ENCODE measurements at places on chromosomes 5 and 9. TPM values are rescaled to one million over a fixed set of nuclear protein-coding genes. Genes with fewer than 3 reads are reported as not detected.

- DNase-seq: peak; percentile 2
Observed at GRCh38 chr9:120040896-120041295, 539.1 kb downstream of the CDK5RAP2 start.

- no peak for DNase-seq
Observed at GRCh38 chr5:7073666-7074065, 322.3 kb upstream of the ADCY2 start.

DNA sequence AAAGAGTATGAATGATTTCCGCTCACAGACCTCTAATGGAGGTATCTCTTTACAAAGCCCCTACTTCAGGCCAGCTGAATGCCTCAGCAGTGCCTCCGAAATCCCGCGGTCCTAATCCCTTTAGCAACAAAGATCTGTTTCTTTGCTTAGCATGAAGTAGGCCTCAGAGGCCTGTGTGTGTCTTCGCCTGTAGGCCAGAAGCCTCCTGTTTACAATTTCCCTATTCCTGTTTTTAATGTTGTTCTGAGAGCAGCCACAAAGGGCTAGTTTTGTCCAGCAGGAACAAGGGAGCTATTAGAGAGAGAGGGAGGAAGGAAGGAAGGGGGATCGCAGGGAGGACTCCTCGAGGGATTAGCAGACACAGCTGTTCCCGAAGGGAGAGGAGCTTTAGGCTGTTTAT lies 166.4 kb upstream of the SPRY4 start:
- DNase-seq: peak; percentile 53

DNA sequence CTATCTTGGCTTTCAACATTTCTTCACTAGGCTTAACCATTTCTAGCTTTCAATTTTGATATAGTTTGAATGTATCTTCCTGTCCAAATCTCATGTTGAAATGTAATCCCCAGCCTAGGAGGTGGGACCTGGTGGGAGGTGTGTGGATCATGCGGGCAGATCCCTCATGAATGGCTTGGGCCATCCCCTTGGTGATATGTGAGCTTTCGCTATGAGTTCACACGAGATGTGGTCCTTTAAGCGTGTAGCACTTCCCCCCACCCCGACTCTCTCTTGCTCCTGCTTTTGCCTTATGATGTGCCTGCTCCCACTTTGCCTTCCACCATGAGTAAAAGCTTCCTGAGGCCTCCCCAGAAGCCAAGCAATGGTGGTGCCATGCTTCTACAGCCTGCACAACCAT lies 40.6 kb downstream of the PHAX start:
- DNase-seq: no peak

- no peak for DNase-seq
Observed at GRCh38 chr5:162591724-162592123, 524.2 kb downstream of the GABRG2 start.

DNA sequence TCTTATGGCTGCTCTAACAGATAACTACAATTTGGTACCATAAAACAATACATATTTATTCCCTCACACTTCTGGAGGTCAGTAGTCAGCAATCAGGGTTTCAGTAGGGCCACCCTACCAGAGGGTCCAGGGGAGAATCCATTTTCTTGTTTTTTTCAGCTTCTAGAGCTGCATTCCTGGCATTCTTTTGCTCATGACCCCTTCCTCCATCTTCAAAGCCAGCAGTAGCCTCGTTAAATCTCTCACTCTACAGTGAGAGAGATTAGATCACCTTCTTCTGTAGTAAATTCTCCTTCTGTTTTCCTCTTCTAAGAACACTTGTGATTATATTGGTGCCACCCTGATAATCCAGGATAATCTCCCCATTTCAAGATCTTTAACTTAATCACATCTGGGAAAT lies 187.4 kb downstream of the RFK start:
- no peak for DNase-seq

- DNase-seq: no peak
Observed at GRCh38 chr5:136853971-136854370, 488.6 kb upstream of the TRPC7 start.

DNA sequence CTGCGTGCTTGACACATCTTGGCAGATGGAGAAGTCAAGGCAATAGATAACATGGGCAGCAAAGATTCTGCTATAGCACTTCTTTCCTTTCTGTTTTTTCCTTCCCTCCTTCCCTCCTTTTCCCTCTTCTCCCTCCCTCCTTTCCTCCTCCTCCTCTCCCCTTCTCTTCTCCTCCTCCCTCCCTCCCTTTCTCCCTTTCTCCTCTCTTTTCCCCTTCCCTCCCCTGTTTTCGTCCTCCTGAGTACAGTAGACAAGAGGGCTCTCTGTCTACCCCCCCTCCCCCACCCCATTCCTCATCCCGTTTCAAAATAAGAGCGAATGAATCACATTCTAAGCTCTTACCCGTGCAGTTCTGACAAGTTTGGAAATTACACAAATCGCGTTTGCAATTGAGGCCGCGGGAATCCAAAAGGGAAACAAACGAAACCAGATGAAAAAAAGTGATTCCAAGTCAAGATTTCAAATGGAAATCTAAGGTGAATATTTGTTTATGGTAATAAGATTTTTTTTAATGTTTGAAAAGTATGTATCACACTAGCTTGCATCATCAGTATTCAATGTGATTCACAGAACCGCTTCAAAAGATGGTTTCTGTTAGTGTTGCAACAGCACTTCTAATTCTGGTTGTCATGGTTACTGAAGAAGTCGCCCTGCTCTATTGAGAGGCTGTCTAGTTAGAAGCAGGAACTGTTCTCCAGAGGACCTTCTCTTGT lies 1.3 kb downstream of the NIM1K start:
- DNase-seq: peak; percentile 87

- no peak for DNase-seq
Observed at GRCh38 chr9:7707934-7708333, 91.6 kb downstream of the DMAC1 start.

GRCh38 chr5:179292202-179292601 lies 53.1 kb downstream of the ADAMTS2 start:
- DNase-seq: no peak

DNA sequence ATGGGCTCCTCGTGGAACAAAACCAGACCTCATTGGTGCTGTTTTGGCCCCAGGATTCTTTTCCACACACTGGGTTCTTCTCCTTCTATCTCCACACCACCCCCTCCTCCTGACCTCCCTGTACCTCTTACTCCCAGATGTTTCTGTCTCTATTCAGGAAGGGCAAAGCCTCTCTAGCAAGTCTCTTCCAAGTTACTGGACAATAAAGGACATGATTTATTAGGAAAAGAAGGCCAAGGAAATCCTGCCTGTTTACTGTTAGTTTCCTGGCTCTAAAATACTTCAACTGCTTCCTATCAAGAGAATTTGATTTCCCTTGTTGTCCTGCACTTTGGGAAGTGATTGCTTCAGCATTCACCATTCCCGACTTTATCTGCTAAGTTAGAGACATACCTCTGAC lies 262.0 kb downstream of the SAXO1 start:
- no peak for DNase-seq

DNA sequence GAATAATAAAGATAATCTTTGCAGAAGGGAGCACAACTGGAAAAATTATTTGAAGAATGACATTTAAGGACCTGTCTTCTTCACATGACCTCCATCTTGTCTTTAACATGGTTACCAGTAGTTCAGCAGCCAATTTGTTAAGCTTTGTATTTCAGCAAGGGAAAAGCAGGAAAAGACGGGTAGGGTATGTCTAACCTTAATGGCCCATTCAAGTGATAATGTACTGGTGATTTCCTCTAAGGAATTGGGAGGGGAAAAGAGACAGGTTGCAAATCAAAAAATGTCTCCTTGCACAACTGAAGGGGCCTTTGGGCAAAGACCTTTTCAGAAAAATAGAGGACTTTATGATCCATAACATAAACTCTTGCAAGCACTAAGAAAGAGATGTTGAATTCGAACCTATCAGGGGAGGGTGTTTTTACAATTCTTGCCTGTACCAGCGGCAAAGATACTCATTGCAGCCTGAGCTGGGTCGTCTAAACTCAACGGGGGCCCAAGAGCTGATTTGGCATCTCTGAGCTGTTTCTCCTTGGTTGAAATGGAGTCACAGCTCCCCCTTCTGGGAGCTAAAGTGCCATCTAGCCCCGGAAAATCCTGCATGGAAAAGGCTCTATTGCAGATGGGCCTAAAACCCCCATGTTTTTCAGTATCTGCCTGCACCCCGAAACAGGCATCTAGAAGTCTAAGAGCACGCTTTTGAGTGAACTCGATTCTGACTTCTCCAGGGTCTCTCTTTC lies 3.8 kb downstream of the BRINP1 start:
- DNase-seq: peak; percentile 8

GRCh38 chr9:134225186-134225585 lies 60.8 kb upstream of the RNU6ATAC start:
- no peak for DNase-seq

DNA sequence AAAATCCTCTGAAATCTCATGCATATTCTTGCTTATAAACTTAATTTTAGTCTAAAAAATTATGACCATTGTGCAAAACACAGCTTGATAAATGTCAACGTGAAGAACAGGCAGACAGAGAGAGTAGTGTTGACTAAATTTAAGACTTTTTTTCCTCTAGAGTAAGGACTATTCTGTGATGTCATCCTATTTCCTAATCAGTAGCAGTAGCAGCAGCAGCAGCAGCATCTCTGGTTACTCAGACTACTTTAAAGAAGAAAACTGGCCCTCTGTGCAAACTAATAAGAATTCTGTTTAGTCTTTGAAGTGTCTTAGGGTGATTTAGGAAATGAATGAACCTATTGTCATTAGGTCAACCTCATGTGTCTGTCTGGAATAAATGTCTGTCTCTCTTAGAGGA lies 403.0 kb downstream of the HINT1 start:
- DNase-seq: no peak

- DNase-seq: no peak
Observed at GRCh38 chr9:69454321-69454720, 129.3 kb downstream of the ENTREP1 start.

GRCh38 chr5:112183103-112183711 lies 235.9 kb downstream of the EPB41L4A start:
- peak; percentile 43 for DNase-seq

DNA sequence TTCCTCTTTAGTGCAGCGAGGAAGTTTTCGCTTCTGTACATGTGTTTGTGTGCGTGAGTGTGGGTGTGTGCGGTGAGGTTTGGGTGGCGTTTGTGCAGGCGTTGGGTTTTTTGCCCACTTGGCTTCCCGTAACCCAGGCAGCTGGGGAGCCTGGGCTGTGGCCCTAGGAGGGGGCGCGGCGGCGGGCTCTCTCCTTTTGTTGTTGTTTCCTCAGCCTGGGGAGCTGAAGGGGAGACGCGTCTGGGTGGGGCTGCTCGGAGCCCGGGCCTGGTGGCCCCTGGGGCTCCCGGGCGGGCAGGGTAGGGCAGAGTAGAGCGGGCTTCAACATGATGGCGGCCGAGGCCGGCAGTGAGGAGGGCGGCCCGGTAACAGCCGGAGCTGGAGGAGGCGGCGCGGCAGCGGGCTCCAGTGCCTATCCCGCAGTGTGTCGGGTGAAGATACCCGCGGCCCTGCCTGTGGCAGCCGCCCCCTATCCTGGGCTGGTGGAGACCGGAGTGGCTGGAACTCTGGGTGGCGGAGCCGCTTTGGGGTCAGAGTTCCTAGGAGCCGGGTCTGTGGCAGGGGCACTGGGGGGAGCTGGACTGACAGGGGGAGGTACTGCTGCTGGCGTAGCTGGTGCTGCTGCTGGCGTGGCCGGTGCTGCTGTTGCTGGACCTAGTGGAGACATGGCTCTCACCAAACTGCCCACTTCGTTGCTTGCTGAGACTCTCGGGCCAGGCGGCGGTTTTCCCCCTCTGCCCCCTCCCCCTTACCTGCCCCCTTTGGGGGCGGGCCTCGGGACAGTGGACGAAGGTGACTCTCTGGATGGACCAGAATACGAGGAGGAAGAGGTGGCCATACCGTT lies 665 bp downstream of the RASA1 start:
- peak; percentile 66 for DNase-seq

DNA sequence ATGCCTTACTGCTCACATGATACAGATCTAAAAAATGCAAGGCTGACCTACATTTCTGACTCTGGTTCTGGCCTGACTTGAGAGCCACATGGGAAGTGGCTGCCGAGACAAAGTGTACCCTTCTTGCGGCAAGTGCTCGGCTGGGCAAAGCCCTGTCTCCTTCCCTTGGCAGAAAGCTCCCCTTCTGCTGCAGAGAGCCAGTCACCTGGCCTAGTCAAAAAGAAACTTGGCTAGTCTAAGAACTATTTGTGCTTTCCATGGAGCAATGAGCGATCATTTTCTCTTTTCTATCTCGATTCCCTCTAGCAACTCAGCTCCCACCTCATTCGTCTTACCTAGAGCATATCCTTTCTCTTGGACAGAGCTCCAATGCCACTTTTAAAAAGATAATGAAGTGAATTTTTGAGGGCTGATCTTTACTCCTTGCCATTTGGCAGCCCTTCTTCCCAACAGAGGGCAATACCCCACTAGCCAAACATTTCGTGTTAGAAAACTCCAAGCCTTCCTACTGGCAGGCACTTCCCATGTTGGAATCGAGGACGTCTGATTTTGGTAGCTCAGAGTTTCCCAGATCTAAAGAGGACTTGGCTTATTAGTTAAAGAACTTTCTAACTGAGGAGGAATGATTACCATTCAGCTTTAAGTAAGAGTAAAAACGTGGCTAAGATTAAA lies 108.1 kb upstream of the PRRC1 start:
- DNase-seq: no peak

DNA sequence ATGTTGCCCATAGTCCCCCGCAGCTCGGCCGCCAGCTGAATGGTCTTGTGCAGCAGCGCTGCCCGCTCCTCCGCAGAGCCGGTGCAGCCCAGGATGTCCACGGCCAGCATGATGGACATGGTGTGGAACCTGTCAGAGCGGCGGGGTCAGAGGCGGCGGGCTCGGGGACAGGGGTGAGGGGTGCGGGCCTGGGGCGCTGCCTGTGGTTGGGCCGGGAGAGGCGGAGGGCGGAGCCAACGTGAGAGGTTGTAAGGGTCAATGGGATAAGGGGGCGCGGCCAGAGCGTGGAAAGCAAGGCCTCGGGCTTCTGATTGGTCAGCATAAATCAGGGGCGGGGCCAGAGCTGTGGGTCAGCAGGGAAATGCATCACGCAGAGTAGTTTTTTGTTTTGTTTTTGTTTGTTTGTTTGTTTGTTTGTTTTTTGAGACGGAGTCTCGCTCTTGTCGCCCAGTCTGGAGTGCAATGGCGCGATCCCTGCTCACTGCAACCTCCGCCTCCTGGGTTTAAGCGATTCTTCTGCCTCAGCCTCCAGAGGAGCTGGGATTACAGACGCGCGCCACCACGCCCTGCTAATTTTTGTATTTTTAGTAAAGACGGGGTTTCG lies 6.8 kb upstream of the TOR2A start:
- DNase-seq: peak; percentile 73

APBA1 gene
- total RNA-seq: 0.12 TPM

MSX2 gene
- total RNA-seq: 3.8 TPM

TPD52L3 gene
- total RNA-seq: not detected

CDC20B gene
- total RNA-seq: not detected

SLC1A3 gene
- 48.9 TPM for total RNA-seq

ARL14EPL gene
- total RNA-seq: 0.20 TPM

CDH18 gene
- 22.2 TPM for total RNA-seq

SLC6A19 gene
- total RNA-seq: not detected

FREM1 gene
- 0.88 TPM for total RNA-seq

MEGF10 gene
- total RNA-seq: 13.7 TPM

SGCD gene
- total RNA-seq: 5.7 TPM

MZB1 gene
- total RNA-seq: not detected

All from RPMI7951 (cell line).